ENCODE measurements at places on chromosomes 11 and 22.

GRCh38 chr11:93819966-93820695, 30.3 kb downstream of the VSTM5 start:
- no peak for DNase-seq

DNA sequence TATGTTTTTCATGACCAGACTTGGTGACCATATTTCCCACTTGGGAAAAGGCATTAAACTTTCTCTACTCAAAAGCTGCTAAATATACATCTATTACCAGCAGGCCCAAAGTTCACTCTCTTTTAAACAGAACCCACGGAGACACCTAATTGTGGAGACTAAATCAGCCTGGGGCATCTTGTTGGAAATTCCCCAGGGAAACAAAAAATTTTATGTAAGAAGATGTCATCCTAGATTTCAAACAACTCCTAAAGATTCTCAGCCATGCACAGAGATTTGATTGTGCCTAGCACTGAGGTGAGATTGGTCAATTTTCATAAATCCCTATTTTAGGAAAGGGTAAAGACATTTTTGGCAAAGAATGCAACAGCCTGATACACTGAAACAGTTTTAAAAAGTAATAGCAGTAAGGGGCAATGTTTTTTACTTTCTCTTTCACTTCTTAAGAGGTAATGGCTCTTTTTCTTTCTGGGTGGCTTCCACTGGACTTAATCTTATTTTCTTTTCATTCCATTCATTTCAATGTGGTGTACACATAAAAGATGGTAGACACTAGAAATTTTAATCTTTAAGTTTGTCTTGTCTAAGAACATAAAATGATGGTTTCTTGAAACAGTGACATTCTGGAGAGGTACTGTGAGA, 9.6 kb downstream of the OR52N2 start:
- no peak for DNase-seq

GRCh38 chr22:25627271-25627852, 62.9 kb downstream of the GRK3 start:
- DNase-seq, result peak; percentile 21

- no peak for DNase-seq
These were observed 46.2 kb downstream of the C11orf58 start for GRCh38 chr11:16784666-16785065.

- DNase-seq, result no peak
These were observed 1468.1 kb downstream of the BRD1 start for GRCh38 chr22:48359613-48359965.

GRCh38 chr11:132623511-132623910, 908.8 kb downstream of the OPCML start:
- peak; percentile 81 for DNase-seq

Measured in NCI-H1092 treated with DMSO at 0.1 percent for 48 hours (cell line).